H4 (cell line): ENCODE measurements at places on chromosomes 3 and 15.

- DNase-seq, result no peak
Measured at GRCh38 chr3:98843266-98843959, 58.1 kb downstream of the DCBLD2 start.

- no peak for DNase-seq
Measured at GRCh38 chr3:41846850-41847249, 115.1 kb downstream of the ULK4 start.

- no peak for DNase-seq
Measured at GRCh38 chr3:57756528-57757401, 656 bp downstream of the SLMAP start.

- DNase-seq, result no peak
Measured at GRCh38 chr15:77748078-77749064, 115.7 kb upstream of the LINGO1 start.

GRCh38 chr3:129827765-129828164, 65.7 kb downstream of the TMCC1 start:
- no peak for DNase-seq

DNA sequence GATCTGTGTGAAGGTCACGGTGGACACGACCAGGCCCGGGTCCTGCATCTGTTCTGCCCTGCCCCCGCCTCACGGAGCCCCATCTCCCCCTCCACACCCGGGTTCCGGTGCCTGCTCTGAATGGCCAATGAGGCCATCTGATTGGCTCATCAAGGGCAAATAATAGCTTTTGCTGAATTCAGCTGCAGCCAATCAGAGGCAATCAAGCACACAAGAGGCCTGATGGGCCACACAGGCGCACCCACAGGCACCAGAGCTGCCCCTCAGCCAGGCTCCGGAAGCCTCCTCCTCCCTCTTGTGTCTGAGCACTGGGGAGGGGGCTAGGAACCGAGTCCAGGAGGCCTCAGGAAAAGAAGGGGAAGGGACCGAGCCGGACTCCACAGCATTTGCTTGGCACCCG, 49.5 kb downstream of the CACNA2D2 start:
- DNase-seq, result no peak

DNA sequence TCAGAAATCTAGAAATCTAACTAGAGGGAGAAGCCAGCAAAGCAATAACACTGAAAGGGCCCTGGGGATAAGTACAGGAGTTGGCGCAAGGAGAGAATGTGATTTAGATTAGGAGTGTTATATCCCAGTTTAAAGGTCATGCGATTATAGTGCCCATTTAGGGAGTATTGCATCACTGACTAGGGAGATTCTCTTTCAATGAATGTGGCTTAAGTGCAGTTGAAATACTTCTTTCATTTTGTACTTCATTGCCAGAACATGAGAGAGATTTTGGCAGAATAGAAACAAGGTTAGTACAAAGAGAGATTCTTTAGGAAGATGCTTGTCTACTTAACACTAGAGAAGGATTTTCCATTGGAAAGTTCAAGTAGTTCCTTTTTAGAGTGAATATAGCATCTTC, 13.9 kb downstream of the ROBO2 start:
- no peak for DNase-seq

GRCh38 chr15:81481346-81481745, 107.3 kb upstream of the TMC3 start:
- DNase-seq, result no peak

- DNase-seq, result no peak
Measured at GRCh38 chr3:61733876-61734275, 172.5 kb downstream of the PTPRG start.

- no peak for DNase-seq
Measured at GRCh38 chr3:46557814-46558183, 8.3 kb downstream of the LRRC2 start.

- peak; percentile 79 for DNase-seq
Measured at GRCh38 chr15:101251830-101252820, at the start of gene CHSY1. Gene CHSY1, minus strand, starts transcription at chr15:101252048. Its CDS starts 592 bp downstream, at chr15:101251456.

DNA sequence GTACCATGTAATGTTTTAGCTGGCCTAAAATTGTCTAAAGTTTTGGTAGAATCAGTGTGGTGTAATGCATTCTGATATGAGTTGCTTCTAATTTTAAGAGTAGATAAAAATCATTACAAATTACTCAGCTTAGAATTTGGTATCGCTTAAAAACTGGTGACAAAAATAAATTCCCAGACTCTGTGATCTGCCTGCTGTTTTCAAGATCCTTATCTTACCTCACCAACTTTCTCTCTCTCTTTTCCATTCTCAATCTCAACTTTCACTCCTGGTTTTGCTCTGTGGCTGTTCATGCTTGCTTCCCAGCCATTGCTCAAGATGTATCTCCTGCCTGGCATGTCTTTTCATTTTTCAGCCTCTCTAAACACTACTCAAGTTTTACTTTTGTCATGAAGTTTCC, 45.7 kb downstream of the TCF12 start:
- DNase-seq, result peak; percentile 10

DNA sequence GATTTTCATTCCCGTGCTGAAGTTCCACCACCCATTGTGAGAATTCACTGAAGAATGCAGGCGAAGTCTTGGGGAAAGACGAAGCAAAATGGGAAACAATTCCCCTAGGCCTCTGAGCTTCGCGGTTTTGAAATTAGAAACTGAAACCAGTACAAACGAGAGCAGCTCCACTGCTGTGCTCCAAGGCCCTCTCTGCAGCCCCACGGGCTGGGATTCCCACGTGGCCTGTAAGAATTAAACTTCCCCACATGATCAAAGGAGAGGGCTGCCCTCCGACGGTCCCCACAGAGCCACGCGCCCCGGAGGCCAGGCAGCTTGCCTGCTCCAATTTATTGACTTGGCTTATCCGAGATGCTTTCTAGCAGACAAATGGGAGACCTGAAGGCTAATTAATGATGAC, 144.0 kb downstream of the GREM1 start:
- DNase-seq, result peak; percentile 46

DNA sequence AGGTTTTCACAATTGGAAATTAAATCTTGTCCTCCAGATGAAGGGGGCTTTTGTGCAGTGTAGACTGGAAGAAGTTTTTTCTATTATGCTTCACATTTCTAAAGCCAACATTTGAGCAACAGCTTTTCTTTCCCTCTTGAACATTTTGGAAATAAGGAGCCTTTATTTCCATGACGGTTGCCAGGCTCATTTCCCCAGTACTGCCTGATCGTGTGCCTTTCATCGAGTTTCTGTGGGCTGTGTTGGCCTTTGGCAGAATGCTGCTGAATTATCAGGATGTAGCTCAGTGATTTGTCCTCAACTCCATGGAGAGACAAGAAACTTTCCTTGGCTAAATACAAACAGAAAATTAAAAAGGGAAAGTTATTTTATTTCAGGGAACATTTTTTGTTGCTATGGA, 314.8 kb upstream of the LRRC3B start:
- DNase-seq, result no peak

GRCh38 chr3:148075771-148076716, 621.7 kb upstream of the AGTR1 start:
- peak; percentile 71 for DNase-seq

DNA sequence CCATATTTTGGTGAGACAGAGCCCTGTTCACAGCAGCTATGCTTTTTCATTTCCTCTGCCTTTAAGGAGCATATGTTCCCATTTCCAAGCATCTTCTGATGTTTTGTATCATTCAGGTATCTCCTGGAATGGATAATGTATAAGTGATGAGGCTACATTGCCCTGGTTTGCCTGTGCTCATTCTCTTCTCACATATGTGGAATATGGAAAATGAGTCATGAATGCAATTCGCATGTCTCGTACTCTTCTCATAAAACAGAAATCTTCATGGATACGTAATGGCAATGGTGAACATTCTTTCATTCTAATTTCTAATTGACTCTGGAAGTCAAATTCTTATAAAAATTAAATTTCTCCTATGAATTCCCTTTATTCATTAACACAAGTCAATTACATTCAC, 143.1 kb downstream of the CDIN1 start:
- DNase-seq, result no peak

DNA sequence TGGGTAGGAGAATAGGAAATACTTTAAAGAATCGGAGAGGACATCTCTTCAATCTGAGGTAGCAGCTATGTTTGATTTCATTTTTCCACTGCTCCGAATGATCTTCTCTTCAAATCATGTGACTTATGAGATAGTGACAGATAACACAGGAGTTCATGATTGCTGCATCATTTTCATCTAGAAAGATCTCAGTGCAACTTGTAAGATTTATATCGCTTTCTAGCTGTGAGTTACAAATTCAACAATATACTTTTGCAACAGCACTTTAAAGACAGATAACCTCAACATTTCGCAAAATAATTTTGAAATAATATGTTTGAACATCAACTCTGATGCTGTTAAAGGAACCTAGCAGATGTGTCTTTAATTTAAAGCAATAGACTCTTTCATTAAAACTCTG, 99.9 kb upstream of the CCDC80 start:
- no peak for DNase-seq

GRCh38 chr3:99875581-99875928, 57.9 kb downstream of the CMSS1 start:
- DNase-seq, result peak; percentile 45

DNA sequence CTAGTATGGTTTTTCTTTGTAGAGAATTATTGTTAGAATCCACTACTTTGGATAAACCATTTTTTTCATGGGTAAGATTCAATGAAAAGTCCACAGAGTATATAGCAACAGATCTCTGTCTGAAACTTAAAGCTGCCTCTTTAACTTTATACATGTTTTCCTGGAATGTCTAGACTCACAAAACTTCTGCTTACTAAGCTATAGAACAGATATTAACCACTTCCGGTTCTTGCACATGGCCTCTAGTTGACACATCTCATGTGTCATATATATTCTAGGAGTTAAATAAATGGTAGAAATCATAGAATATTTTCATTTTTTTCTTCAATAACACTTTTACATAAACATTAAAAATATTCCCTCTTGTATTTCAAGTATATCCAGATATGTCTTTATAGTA, 1693.9 kb downstream of the SI start:
- DNase-seq, result no peak

- DNase-seq, result no peak
Measured at GRCh38 chr3:50251220-50251619, 15.2 kb downstream of the GNAI2 start.

DNA sequence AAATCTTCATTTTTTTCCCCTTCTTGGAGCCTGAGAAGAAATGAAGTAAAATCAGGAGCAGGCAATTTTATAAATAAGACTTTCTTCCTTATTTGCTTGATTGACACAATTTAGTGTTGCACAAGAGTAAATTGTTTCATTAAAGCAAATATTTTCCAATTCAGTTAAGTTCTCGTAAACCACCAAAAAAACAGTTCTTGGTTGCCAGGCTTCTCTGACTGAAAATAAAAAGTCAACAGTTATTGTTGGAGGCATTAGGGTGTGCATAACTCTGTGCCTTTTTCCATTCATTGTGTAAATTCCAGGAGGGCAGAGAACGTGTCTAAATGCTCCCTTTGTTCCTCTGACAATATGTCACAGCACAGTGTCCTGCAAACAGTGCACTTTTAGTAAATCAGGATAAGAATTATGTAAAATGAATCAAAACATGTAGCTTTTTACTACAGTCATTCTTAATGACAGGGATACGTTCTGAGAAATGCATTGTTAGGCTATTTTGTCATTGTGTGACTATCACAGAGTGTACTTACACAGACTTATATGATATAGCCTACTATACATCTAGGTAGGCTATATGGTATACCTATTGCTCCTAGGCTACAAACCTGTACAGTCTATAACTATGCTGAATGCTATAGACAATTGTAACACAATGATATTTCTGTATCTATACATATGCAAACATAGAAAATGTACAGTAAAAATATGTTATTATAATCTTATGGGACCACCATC, at the start of gene CP:
CP (minus strand) TSS at position 47 of the 735 bp plus-strand sequence; CDS start at position 10, 37 bp downstream.
- DNase-seq, result no peak

GRCh38 chr3:127694467-127695215, 21.9 kb downstream of the ABTB1 start:
- DNase-seq, result peak; percentile 77

- DNase-seq, result no peak
Measured at GRCh38 chr3:178671791-178672190, 135.6 kb downstream of the KCNMB2 start.

- DNase-seq, result no peak
Measured at GRCh38 chr15:25688166-25688565, 175.0 kb downstream of the ATP10A start.

- no peak for DNase-seq
Measured at GRCh38 chr3:3516996-3517395, 282.2 kb upstream of the LRRN1 start.

GRCh38 chr3:30659270-30660130, 53.1 kb downstream of the TGFBR2 start:
- DNase-seq, result peak; percentile 70

DNA sequence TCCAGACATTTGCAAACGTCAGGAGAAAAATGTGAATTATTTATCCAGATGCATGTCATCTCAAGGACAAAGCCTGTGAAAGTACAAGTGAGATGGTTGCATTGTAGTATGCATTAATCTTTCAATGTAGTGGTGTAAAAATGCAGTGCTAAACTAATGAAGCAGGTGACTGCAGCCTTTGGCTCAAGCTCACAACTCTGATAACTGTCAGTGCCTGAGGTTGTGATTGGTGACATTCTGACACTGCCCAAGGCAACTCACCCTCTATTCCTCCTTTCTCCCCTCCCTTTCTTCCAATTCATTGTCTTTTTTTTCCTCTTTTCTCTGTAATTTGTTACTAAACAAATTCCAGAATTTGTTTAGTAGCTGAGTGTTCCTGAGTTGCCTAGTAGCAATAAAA, 20.0 kb upstream of the TMOD3 start:
- DNase-seq, result no peak

DNA sequence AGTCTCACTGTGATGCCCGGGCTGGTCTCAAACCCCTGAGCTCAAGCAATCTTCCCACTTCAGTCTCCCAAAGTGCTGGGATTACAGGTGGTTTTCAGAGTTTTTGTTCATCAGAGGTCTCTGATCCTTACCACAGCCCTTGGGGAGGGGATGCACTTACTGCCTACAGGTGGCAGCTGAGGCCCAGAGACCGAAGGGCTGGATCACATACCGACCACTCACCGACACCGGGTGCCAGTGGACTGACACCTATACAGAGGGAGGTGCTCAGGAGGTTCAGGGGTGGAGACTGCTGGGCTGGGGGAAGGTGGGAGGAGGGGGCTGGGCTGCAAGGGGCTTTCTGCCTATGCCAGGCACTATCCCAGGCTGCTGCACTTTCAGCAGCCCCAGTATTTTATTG, 19.5 kb downstream of the DUSP7 start:
- no peak for DNase-seq

DNA sequence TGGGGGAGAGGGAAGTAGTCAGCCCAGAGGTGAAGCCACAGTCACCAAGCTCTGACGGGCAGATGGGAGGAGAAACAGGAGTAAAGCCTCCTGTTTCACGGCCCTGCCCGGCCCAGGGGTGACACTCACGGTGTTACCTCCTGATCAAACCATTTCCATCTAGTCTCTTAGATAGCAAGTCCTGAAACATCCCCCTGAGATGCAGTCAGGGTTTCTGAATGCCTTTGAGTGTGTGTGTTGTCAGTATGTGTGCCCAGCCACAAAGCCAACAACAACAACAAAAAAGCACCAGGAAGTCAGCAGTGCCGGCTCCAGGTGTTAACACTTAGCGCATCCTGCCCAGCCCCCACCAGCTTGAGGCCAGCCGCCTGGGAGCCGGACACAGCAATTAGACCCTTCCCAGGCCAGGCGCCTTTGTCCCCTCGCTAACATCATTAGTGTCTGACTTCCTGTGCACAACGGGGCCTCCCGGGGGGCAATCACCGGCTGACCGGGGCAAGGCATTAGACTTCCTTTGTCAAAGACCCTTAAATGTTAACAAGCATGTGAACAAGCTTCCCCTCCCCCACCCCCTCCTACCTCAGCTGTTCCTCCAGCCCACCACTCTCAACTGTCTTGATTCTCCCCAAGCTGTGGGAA, 34.5 kb downstream of the IL17RD start:
- DNase-seq, result no peak

- DNase-seq, result no peak
Measured at GRCh38 chr3:15693355-15693754, 91.8 kb downstream of the BTD start.
